Urinary bladder (tissue), 4 donors: ENCODE measurements at places on chromosomes 5 and 9.

DNA sequence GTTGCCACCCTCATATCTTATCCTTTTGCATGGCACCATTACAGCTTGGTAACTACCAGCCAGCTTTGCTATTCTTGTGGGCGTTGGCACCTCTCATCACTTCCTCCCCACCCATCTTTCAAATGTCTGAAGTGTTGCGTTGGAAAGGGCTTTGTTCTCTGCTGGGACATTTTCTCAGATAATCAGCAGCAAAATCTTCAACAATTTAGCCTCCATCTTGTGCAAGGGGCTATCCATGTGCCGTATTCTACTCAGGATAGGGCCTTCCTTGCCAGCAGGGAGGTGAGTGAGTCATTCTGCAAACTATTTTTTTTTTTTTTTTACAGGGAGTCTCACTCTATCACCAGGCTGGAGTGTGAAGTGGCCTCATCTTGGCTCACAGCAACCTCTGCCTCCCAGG, 62.1 kb upstream of the NUDT12 start:
- no peak for DNase-seq

GRCh38 chr5:56815658-56816545, 553 bp downstream of the MAP3K1 start:
- DNase-seq: no peak

DNA sequence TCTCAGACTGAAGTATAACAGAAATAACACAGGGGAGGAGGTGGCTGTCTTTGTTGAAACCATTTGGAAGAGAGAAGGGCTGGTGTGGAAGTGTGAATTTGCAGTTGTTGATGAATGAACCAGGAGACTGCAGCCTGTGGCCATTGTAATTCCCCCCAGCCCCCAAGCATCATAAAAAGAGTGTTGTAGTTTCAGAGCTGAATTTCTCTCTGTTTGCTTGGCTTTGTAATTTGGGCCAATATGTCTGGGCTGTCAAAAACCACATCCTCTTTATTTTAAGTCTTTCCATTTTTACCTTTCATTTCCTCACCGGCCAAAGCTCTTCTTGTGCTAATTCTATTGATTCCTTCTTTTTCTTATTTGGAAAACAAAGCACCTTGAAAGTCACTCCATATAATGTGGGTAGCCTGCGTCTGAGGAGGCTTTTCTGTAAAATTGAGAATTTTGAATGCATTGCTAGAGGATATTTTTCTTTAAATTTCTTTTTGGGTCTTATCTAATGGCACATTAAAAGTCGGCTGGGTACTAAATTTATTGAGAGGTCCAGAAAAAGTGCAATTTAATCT, 383.3 kb downstream of the OSTF1 start:
- no peak for DNase-seq

DNA sequence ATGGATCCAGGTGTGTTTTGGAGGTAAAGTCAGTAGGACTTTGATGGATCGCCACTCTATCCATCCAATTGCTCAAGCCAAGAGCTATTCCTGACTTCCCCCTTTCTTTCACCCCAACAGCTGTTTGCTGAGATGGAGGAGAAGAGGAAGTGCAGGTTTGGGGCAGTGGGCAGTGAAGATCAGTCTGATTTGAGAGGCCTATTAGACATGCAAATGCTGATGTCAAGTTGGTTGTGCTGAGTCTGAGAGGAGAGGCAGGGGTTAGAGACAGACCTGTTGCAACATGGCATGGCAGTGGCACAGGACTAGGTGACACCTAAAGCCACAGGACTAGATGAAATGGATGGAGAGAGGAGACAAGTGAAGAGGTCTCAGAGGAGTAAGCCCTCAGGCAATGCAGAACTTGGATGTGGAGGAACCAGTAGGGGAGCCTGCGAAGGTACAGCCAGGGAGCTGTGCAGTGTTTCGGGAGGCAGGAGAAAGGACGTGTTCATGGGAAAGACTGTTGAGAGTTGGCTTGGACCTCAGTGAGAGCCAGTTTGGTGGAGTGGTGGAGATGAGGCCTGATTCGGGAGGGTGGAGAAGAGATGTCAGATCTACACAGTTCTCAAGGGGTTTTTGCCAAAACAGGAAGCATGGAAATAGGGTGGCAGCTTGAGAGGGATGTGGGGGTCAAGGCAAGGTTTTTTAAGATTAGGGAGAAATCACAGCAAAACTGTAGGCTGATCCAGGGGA, 175.0 kb downstream of the MACROH2A1 start:
- no peak for DNase-seq

DNA sequence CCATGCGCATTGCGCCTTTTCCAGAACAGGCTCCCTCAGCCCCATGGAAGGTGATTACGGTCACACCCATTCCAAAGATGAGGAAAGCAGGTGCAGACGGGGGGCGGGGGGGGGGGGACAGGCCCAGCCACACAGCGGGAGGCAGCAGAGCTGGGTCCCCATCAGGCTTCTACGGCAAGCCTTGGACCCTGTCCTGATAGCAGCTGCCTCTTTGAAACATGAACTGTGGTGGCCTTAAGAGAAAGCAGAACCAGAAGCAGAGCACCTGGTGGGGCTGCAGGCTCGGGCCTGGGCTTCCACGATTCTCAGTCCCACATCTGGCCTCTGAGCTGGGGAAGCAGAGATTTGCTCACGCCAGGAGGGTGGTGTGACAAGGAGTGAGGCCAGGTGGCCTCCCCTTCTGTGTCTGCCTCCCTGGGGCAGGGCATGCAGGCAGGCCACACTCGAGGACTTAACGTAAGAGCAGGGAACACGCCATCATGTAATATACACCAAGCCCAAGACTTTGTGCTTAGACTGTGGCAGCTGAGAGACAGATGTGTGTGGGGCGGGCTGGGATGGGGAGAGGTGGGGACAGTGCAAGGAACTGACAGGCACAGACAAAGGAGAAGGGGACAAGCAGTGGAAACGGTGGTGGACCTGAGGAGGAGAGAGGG, 14.2 kb upstream of the PHYKPL start:
- DNase-seq: no peak

DNA sequence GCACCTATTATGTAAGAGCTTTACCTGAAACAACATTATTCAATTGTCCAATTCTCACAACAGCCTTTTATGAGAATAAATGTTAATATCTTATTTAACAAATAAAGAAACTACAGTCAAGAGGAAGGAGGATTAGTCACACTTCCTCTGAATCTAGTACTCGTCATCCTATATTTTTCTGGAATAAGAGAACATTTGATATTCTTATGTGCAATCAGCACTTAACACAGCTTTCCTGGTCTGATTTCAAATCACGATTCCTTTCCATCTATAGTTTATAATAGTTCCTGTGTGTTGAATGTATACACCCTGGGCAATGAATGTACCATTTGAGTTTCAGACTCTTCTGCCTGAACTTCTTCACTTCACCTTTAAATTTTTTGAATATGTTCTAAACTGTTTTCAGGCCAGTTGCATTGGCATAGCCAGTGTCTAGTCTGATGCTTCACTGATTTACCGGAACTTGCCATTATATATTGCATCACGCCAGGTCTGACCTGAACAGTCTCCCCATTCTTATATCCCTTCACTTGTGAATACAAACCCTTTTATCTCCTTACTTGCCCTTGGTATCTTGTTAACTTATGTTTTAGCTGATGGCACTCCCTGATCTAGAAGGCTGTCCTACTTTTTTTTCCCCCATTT, 698.3 kb downstream of the MAT2B start:
- DNase-seq: no peak

DNA sequence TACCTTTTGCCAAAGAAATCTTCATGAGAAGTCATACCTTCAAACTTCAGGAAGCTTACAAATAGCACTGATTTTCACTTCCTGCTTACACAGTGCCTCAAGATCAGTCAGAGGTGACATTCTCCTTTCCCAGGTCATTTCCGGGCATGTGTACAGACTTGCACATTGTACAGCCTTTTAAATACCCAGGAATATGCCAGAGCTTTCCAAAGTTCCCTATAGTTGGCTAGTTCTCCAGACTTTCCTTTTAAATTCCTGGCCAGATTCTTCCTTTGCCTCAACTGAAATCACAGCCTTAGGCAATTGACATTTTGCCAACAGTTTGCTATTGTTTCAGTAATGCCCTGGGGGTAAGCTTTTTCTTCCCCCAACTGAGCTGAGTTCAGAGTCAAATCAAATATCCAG, 47.2 kb downstream of the RFX3 start:
- no peak for DNase-seq

DNA sequence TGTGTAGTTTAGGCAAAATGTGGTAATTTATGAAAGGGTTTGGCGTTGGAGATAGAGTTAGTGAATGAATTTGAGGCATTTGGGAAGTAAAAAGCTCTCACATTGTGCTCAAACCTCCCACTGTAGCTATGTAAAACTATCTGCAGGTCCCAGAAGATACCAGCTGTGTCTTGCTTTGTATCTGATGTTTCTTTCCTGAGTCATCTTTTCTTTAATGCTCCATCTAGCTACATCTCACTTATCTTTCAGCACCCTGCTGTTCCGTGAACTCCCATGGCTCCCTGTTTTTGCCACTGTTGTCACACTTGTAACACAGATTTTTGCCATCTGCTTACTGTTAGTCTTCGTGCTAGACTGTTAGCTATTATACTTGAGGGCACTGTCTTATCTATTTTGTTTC, 253.1 kb downstream of the NPR3 start:
- no peak for DNase-seq

- no peak for DNase-seq
Measured at GRCh38 chr5:175689147-175689991, 31.5 kb downstream of the HRH2 start.

DNA sequence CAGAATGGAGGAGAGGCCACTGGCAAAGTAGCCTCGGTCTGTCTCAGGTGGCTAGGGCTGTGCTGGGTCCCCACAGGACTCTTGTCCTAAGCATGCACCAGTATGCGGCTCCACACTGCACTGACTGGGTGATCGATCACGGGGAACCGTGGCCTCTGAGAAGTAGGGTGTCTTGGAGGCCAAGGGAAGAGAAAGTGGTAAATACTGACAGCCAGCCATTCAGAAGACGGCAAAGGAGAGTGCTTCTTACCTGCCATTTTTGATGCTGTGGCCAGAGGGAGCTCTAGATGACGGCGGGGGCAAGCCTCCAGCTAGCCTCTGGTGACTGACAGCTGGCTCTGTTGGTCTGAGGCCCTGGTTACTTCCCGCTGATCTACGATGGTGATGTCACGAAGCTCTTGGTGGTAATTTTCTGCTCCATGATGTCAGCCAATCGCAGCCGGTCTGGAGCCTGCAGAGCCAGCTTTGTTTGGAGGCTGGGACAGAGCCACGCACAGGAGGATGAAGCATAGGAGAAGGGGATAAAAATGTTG, 40.4 kb upstream of the GADD45G start:
- no peak for DNase-seq

DNA sequence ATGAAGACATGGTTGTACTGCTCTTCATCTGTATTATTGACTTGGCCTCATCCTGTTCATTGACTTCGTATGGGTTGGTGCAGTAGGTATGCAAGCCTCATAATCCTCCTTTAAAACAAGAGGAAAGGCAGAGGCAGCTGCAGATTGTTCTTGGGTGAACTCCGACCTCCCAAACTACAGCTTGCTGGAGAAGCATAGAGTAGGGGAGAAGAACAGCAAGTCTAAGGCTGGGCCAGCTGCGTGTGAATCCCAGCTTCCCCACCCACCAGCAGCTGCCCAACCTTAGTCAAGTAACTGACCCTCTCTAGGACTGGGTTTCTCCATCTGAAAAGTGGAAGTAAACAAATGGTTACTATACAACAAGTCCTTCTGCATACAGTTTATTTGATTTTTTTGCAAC, 114.5 kb upstream of the WWC1 start:
- DNase-seq: no peak

- no peak for DNase-seq
Measured at GRCh38 chr5:32013658-32014057, 160.5 kb downstream of the GOLPH3 start.

DNA sequence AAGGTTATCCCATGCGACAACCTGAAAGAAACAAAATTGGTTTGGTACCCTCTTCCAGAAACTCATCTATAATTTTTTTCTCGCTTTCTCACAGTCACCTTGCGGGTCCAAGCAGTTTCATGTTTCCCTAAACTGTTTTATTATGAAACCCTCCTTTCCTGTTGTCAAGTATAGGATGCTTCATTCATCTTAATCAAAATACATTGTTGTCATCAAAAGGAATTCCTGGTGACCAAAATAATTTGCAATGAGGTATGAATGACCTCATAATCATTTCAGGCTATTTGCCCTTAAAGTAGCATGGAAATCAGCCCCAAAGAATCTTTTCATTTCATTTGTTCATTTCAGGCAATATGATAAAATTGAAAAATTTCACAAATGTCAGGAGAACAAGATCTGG, 503.0 kb downstream of the SPATA31D1 start:
- DNase-seq: no peak

GRCh38 chr5:120327180-120327579, 136.9 kb upstream of the PRR16 start:
- DNase-seq: no peak

DNA sequence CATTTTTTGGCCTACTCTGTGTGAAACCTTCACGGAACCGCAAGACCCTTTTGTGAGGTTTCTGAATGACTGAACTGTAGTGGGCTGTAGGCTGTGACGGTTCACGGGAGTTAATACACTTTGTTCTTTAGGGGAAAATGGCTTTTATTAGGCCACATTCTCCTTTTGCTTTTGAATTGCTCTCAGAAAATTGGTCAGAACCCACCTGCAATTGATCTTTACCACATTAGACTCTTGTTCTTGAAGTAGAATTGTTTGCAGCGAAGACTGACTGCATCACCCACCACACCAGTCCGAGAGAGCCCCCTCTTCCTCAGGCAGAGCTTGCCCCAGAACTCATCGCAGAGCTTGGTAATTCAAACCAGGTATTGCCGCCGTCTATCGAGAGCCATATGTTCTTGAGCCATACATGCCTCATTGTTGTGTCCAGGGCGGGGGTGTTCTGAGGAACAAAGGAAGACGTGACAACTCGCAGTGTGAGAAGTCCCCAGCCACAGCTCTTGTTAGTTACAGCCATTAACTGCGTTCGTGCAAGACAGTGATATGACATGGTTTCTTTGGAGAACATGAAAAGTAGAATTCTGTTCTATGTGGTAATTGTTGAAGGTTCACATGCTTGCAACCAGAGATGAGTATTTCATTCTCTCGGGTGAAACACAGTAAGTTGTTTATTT, 166.4 kb upstream of the OTULINL start:
- no peak for DNase-seq

GRCh38 chr5:969408-969839, 39.2 kb upstream of the NKD2 start:
- no peak for DNase-seq

GRCh38 chr5:133220851-133221674, 169.2 kb downstream of the HSPA4 start:
- no peak for DNase-seq

DNA sequence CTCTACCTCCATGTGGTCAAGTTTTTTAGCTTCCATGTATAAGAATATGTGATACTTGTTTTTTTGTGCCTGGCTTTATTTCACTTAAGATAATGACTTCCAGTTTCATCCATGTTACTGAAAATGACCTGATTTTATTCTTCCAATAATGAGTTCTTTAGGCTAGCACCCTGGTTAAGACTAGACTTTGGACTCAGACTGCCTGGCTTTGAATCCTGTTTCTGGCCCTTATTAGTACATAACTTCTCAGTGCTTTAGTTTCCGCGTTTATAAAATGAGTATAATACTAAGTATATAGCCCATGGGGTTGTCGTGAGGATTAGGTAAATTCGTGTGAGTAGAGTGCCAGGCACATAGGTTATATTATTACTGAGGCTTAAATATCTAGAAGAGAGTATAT, 18.5 kb downstream of the KIAA1958 start:
- no peak for DNase-seq

GRCh38 chr5:151469386-151469785, 22.0 kb downstream of the SLC36A1 start:
- DNase-seq: no peak
